ENCODE measurements at places on chromosomes 5 and 9.

DNA sequence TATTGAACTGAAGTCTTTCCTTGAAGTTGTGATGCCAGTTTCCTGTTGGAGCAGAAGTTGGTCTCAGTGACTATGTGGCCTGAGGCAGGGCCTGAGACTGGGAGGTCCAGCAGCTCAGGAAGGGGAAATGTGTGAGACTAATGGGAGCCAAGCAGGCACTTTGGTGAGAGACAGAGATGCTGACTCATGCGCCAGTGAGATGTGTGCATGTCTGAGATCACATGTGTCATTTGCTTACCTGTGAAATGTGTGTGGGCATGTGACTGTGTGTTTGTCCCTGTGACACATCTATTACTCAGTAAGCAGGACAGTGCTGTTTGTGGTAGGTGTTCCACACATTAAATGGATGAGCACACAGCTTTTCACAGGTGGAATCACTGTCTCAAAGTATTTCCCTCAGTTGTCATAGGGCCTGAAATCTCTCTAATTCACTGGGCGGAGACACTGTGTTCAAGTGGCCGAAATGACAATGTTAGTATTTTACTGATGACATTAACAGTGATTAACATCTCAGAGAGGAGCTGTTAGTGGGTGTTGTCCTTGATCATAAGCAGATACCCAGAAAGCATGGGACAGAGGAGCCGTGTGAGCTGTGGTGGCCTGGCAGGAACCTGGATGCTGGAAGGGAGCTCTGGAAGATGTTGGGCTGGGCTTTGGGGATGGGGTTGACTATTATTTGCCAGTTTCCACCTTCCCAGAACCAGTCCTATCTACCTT is 7.4 kb downstream of the NPR2 start:
- no peak for DNase-seq

GRCh38 chr5:67350185-67350584 is 153.6 kb upstream of the CD180 start:
- DNase-seq, result no peak

- no peak for DNase-seq
Measured at GRCh38 chr9:32339424-32339823, 45.0 kb upstream of the ACO1 start.

DNA sequence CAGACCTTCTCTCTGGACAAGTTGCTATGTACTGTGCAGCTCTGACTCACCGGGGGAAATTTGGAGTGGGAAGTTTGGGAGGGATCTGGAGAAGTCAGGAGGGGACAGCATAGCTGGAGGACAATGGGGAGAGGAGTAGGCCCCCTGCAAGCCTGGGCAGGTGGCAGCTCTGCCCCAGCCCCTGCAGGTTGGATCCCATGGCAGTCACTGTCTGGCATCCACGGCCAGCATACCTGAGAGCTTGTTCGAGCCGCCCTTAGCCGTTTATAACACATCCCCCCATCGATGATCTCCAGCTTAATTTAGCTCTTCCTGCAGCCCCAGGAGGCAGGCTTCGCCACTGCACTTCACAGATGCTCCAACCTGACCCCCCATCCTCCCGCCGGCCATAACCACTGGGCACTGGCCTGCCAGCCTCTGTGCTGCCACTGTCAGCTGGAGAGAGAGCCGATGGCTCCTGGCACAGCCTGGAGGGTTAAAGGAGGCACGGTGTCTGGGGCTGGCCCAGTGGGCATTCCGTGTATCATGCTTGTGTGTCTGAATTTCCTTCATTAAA is 57.7 kb upstream of the RNU6ATAC start:
- no peak for DNase-seq

DNA sequence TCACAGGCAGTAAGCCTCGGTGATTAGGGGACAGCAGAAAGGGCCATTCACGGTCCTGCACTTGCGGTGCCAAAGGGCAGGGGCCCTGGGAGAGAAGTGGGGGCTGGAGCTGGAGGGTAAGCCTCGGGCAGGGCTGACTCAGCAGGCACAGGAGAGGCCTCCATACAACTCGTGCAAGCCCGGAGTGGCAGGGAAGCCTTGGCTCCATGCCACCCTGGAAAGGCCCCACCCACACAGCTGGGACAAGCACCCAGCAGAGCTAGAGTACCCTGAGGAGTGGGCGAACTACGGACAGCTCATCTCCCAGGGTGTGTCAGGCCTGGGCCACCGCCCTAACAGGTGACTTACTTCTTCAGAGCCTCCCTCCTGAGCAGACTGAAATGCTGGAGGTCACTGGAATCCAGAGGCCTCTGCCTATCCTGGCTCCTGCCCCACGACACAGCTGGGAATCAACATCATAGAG is 5.6 kb upstream of the CAMK2A start:
- DNase-seq, result no peak

DNA sequence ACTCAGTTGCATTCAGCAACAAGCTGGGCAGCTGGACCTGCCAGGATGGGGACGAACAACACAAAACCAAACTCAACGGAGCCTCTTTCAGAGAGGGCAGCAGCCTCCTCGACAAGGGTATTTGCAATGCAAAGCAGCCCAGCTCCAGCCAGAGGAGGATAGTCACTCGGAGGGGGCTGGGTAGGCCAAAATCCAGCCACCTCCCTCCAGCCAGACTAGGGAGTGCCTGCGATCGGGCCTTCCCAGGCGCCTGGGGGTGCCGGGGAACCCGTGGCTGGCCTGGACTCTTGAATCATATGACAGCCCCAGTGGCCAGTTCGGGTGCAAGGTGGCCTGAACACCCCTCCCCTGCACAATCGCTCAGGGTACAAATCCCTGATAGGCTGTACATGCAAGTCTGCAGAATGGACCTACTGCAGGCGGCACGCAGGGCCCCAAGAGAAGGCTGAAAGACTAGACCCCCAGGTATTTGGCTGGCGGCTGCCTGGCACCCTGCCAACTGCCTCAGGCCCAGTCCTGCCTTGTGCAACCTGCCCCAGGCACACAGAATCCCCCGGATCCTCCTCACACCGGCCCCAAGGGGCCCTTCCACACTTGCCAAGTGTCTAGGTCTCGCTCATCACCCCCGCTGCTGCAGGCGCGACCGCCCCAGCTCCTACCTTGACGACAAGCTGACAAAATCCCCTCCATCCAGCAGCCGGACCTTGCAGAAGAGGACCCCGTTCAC is 1.3 kb downstream of the EEIG1 start:
- no peak for DNase-seq

- DNase-seq, result no peak
Measured at GRCh38 chr9:130198501-130199179, 26.4 kb downstream of the NCS1 start.

DNA sequence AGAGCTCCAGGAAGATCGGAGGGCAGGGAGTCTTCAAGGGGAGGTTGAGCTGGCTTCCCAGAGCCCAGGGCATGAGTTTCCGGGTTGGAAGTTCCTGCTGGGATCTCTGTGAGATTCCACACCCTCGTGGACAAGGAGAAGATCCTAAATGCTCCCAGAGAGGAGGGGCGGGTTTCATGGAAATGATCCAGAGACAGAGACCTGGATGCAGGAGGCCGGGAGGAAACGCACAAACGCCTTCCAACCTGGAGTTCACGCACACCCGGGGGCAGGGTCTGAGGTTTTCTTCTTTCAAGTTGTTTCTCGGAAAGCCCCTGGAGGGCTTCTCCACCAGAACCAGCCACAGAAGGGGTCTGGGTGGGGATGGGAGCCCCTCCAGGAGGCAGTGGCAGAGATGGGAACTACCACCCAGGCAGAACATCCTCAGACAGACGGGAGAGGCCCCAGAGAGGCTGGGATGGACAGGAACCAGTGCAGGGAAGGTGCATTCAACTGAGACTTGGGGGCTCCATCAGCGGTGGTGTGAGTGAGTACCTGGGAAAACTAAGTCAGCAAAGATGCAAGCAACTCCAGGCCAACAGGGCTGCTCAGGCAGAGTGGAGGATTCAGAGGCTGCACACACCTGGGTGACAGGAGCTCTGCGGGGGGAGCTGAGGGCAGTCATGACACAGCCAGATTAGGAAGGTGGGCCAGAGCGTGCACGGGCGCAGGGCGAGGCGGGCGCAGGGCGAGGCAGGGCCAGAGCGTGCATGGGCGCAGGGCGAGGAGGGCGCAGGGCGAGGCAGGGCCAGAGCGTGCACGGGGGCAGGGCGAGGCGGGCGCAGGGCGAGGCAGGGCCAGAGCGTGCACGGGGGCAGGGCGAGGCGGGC is 52.1 kb upstream of the EXOC3 start:
- DNase-seq, result no peak

GRCh38 chr5:6718718-6719117 is 5.5 kb downstream of the TENT4A start:
- DNase-seq, result no peak

- no peak for DNase-seq
Measured at GRCh38 chr9:132910376-132910775, 31.7 kb downstream of the SPACA9 start.

GRCh38 chr5:173454736-173455598 is 126.8 kb upstream of the STC2 start:
- no peak for DNase-seq
